ENCODE measurements at places on chromosomes 6 and 20.

- DNase-seq, result no peak
These were observed 12.2 kb downstream of the GTPBP2 start for GRCh38 chr6:43616725-43617472.

GRCh38 chr20:3701061-3701998 is 11.1 kb downstream of the SIGLEC1 start:
- DNase-seq, result no peak

DNA sequence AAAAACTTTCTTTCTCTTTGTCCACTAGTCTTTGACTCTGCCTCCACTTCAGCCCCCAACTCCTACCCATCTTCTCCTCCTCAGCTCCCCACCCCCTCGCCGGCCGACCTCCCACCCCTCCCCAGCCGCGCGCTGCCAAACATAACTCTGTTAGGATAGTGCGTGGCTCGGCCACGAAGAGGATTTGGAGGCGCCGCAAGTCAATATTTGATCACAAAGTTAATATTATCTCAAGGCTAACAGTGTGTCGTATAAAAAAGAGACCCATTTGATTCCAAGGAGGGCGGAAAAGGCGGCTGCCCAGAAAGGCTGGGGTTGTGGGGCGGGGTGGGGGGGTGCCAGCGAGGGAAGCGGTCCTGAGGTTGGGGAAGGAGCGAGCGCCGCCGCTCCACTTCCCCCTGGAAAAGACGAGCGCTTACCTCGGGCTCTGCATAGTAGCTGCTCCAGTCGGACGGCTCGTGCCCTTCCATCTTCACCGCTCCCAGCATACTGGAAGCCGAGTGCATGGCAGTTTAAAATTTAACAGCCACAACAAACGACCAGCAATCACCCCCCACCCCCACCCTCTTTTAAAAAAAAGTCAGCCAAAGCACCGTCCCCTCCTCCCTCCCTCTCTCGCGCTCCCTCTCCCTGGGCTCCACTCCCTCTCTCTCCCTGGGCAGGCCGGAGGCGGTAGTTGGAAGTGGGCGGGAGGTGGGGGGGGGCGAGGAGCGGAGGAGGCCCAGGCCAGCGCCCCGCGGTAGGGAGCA is 425 bp downstream of the FOXA2 start:
- no peak for DNase-seq

DNA sequence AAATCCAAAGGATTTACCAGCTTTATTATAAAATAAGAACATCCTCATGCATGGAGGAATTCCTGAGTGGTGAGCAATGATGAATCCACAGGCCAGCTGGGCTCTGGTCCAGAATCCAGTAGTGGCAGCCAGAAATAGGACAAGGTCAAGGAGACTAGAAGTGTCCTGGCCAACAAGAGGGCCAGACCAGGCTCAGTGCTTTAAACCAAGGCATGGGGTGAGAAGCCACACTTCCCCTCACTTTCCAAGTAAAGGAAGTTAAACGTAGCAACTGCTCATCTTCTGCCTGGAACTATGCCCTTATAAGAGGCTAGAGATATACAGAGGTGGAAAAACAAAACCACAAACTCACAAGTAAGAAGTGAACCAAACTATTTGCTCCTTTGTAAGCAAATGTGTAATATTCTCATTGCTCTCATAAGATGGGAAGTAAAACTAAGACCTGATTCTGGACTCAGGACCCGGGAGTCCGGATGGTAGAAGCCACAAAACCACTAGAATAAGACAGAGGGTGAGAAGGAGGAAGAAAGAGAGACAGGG is 253.2 kb downstream of the UST start:
- DNase-seq, result no peak
